ENCODE measurements at places on chromosomes 1 and 21.

DNA sequence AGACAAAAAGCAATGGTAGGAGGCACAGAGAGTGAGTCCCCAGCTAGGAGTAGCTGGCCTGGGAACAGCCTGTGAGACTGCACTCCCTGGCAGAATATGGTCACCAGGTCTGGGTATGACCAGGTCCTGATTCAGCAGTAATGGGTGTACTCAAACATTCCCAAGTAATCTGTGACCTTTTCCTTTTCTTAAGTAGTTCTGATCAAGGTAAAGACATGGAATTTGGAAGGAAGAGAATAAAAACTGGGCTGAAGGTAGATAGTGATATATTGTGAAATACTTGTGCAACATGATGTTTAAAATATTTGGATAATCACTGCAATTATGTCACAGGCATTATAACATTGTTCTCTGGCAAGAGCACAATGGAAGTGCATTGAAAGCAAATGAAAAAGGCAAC, 147.2 kb upstream of the DPYD start:
- no peak for DNase-seq

- no peak for DNase-seq
These were observed 51.0 kb upstream of the RGS8 start for GRCh38 chr1:182735343-182735742.

DNA sequence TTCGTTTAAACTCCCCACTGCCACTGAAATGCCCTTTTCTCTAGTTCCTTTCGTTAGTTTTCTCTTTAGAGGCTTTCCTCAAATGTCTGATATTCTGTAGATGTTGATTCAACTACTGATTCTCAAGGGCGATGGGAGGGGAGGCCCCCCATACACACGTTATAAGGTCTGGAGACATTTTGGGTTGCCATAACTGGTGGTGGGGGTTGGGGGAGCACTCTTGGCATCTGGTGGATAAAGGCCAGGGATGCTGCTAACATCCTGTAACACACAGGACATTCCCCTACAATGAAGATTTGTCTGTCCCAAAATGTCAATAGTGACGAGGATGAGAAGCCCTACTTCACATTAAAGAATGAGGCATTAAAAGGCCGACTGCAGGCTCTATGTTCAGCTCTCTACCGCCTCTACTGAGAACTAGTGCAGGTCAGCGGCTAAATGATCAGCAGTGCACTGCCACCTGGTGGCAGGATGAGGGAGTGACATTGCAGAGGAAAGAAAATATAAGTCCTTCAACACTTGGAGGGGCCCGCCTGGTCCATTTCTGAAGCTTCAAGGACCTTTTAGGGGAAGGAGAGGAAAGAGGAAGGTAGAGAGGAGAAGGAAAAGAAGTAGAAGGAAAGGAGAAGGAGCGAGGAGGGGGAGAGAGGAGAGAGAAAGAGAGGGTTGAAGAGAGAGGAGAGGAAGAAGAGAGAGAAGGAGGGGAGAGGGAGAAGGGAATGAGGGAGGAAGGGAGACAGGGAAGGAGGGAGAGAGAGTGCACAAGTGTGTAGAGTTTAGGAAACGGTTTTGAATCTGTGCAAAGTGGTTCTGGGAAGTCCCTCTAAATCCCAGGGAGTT, 29.4 kb downstream of the ALG14 start:
- peak; percentile 69 for DNase-seq

- no peak for DNase-seq
These were observed 21.7 kb upstream of the ZBTB21 start for GRCh38 chr21:42031816-42032215.

GRCh38 chr1:43524804-43525203, 5.9 kb upstream of the PTPRF start:
- DNase-seq, result no peak

GRCh38 chr1:57963581-57963980, 539.7 kb upstream of the DAB1 start:
- no peak for DNase-seq

DNA sequence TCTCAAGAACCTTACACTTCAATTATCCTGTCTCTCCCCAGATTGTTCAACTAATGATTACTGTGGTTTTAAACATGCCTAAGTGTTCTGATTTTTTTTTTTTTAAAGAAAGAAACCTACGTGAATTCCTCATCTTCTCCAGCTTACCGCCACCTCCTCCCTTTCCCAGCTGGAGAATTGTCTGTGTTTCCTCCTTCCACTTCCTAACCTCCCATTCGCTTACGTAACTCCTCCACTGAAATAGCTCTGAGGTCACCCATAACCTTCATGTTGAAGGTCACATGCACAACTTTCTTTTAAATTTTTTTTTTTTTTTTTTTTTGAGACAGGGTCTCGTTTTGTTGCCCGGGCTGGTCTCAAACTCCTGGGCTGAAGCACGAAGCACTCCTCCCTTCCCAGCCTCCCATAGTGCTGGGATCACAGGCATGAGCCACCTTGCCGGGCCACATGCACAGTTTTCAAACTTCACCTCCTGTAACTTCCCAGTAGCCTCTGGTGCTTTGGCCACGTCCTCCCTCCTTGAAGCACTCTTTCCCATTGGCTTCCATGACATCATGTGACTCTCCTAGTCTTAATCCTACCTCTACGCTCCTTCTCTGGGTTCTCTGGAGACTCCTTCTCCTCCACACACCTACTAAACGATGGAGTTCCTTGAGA, 9.8 kb upstream of the CAPZB start:
- no peak for DNase-seq

- no peak for DNase-seq
These were observed 15.6 kb downstream of the BACE2 start for GRCh38 chr21:41183575-41183974.

DNA sequence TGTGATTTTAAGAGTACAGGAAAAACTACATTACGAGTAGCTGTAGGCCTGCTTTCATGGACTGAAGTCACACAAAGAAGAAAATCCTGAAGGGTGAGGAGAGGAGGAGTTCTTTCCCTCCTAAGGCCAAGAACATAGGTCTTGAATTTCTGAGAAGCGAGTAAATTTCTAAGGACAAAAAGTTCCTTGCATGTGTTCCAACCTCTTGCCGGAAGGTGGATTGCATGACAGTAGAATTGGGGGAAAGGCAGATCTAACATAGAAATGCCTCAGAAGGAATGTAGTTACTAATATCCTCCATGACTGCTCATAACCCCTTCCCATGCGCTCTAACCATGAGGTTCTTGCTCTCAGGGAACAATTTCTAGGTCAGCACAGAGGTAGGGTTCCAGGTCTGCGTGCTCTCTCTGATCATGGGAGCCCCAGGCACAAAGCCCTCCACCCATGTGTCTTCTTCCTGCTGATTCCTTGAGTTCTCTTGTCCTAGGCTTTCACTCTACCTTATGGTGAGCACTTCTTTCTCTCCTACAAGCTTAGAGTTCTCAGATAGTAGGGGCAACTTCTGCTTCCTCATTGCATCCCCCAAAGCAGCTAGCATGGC, 13.7 kb downstream of the CD2 start:
- DNase-seq, result no peak

- DNase-seq, result no peak
These were observed 41.1 kb upstream of the RUNX3 start for GRCh38 chr1:24970926-24971875.

GRCh38 chr1:239884796-239885195, 206.9 kb upstream of the FMN2 start:
- no peak for DNase-seq

DNA sequence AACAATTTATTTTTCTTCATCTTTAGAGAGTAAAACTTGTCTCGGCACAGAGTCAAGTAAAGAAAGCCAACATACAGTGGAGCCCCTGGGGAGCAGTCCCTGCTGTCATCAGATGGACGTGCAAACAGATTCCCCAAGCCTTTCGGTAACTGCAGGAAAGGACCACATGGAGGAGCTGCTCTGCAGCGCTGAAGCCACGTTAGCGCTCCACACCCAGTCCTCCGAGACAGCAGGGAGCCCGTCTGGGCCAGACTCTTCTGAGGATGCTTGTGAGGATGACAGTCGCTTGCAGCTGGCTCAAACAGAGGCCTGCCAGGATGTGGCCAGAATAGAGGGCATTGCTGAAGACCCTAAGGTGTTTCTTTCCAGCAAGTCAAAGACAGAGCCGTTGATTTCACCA, 77.1 kb upstream of the SCCPDH start:
- peak; percentile 50 for DNase-seq

DNA sequence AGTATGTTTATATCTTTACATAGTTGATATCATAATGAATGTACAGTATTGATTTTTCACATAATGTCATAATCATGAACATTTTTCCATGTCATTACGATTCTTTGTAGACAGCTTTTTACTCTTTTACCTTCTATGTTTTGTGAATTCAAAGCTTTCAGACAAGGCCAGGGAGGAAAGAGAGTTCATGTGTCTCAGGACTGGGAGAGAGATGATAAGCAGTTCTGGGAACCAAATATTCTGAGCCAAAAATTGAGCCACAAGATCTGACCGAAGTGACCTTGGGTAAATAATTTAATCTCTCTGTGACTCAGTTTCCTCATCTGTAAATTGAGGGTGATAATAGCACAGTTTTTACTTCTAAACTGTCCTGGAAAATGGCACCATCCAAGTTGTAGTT, 31.8 kb downstream of the CSF1 start:
- DNase-seq, result no peak

DNA sequence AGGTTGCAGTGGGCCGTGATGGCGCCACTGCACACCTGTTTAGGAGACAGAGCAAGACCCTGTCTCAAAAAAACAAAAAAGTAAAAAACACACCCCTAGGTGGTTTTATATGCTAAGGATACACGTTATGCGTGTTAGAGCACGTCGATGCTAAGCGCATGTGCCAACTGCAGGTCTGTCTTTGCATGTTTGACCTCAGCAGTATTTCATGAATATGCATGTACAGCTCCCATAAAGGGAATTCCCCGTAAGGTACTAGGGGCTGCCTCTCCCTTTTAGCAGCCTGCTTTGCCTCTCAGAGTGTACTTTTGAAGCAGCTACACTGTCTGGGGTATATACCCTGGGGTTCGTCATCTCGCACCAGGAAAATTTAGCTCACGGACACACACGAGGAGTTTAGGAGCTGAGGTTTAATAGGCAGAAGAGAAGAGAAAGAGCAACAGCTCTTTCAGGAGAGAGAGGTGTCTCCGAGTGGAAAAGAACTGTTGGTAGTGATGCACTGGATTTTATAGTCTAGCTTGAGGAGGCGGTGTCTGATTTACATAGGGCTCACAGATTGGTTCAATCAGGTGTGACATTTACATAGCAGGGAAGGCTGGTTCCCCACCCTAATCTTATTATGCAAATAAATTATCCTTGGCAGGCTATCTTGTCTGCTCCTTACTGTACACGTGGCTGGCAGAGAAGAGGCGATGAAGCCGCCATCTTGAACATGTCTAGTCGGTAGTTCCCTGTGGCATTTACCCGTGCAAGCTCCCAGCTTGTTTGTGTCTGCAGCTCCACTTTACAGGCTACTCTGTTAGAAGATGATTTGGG, 4.2 kb upstream of the OTUD3 start:
- DNase-seq, result no peak

DNA sequence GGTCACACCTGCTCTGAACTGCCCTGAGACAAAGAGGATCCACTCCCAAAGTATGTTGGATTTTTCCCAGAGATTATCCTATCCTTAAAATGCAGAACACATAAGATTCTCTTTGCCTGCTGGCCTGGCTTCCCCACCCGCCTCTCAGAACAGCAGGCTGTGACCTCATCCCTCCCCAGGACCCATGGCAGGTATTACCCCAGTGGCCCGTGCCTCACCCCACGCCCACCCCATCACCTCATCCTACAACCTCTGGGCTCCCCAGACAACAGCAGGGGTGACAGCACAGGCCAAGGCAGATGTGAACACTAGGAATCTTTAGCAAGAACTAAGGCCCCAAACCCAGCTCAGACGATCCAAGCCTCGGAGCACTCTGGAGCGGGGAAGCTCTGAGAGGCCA, 35.1 kb upstream of the S100A7 start:
- no peak for DNase-seq

- no peak for DNase-seq
These were observed 153.5 kb upstream of the COL6A1 start for GRCh38 chr21:45827881-45828579.

DNA sequence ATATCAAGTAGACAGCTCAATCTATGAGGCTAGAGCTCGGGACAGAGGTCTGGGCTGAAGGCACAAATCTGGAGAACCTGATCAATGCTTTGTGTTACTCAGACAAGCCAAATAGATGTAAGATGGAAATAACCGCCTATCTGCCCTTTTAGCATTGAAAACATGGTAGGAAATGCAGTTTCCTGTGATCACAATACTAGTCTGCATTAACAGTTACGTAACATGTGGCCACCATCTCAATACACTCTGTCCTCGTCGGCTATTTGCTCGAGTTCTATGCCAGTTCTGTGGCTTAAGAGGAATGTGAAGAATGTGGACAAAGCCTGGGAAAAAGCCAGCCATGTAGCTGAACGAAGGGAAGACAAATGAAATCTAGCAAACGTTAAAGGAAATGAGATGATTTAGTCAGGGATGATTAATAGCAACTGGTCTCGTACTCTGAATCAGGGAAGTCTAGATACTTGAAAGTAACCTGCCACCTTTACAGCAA, 73.3 kb downstream of the HSF2BP start:
- DNase-seq, result peak; percentile 99

- DNase-seq, result no peak
These were observed 4.8 kb upstream of the IFNLR1 start for GRCh38 chr1:24191860-24192259.

DNA sequence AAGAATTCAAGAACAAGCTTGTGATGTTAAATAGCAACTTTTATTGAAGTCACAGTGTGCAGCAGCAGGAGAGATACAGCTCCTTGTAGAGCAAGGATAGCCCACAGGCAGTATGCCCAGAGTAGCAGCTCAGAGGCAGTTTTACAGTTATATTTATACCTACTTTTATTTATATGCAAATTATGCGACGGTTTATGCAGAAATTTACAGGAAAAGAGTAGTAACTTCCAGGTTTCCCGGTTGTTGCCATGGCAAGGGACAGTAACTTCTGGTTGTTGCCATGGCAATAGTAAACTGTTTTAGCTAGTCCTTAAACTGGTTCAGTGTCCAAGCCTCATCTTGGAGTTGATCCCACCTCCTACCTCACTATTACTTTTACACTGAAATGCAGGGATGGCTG, 344.6 kb upstream of the LYPLAL1 start:
- DNase-seq, result no peak

DNA sequence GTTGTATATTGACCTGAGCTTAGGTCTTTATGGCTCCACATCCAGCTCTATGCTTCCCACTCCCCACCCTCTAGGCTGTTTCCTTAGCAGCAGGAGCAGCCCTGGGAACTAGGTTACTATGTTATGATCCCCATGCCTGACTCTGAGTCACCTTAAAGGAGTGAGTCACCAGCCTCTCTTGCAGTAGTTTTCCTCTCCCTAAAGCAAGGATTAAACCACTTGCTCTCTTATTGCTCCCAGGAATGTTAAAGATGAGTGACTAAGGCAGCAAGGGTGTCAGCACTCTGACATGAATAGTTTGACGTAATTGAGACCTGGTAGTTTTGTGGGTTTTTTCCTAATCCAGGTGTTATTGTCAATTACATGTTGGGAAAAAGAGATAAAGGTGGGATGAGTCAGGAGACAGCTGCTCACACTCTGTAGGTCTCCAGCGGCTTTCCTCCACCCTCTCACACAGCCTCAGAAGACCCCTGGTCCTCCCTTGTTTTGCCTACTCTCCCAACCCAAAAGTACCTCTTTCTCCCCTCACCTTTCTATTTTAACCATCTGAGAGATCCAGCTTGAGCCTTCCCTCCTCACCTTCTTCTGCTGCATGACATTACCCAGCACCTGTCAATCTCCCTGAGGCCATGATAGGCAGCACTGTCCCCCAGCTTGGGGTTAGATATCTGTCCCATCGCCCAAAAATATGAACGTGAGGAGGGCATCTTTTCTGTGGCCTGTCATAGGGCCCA, 369.1 kb upstream of the VAMP3 start:
- DNase-seq, result peak; percentile 96

Data from fibroblast of skin of left quadriceps (primary cell).